Occipital lobe (tissue), 3 donors: ENCODE measurements at places on chromosomes 1 and 21.

DNA sequence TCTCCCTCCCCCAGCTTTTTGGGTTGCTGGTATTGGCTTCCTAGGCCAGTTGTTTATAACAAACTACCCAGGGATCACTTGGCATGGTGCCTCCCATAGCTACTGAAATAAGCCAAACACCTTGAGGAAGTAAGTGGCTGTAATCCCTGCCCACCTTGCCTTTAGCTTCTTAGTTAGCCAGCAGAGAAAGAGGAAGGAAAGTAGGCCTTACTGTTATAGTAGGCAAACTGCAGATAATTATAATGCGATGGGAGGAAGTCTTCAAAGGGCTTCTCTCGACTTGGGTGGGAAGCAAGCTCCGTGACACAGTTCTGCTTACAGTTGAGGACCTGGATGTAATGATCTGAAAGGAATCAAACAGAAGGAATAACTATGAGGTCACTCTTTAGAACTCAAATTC lies 8.2 kb downstream of the P3H1 start:
- no peak for DNase-seq

GRCh38 chr1:4060850-4061249 lies 160.8 kb upstream of the C1orf174 start:
- DNase-seq = no peak

DNA sequence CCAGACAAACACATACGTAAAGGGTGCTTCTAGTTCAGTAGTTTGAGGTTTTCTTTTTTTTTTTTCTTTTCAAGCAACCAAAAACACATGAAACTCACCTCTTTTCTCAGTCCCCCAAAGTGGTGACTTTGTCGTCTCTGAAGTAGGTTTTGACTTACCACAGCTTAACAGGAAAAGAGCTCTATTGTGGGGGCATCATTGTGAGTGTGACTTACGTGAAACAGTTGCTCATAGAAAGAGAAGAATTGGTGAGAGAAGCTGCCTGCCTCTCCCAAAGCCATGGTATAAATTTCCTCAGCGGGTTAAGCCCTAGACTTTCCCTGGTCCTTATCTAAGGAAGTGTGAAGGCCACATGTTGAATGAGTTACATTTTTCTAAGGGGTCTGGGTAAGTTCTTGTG lies 11.9 kb downstream of the FASLG start:
- DNase-seq = no peak

GRCh38 chr1:235302143-235302542 lies 25.8 kb downstream of the ARID4B start:
- DNase-seq = no peak

DNA sequence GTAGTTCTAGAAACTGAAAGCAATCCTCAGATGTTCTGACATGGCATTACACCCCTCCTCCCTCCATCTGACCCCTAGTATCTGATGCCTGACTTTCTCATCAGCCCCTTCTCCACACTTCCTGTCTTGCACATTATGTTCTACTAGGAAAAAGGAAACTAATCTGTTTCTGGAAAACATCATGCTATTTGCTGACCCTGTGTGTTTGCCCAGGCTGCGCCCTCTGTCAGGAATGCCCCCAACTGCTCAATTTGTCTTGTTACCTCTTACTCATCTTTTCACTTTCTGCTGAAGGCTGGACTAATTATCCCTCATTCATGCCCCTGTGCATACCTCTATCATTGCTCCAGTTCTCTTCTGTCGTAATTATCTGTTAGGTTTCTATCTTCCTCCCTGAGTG lies 37.5 kb upstream of the DAB1 start:
- DNase-seq = no peak

- DNase-seq = no peak
These were observed at the start of gene SLFNL1 for GRCh38 chr1:41021526-41022308. Gene SLFNL1, minus strand, starts transcription at chr1:41021725. Its CDS starts 1,065 bp downstream, at chr1:41020660.

- DNase-seq = no peak
These were observed 13.5 kb downstream of the BCAR3 start for GRCh38 chr1:93668121-93668520.

DNA sequence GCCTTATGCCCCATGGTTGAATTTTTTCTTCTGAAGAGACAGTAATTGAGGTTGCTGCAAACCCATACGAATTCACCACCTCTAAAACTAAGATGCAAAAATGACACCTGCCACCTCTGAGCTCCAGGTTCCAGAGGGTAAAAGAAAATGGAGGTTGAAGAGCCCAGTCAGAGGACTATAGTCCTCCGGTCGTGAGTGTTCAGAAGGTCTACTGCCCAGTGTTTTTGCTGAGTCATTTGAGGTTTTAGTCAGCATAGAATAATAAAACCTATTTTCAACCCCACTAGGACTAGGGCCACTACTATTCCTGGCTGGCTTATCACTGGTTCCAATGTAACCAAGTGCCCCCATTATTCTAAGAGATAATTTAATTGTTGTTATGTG lies 12.9 kb upstream of the SLAMF7 start:
- no peak for DNase-seq

DNA sequence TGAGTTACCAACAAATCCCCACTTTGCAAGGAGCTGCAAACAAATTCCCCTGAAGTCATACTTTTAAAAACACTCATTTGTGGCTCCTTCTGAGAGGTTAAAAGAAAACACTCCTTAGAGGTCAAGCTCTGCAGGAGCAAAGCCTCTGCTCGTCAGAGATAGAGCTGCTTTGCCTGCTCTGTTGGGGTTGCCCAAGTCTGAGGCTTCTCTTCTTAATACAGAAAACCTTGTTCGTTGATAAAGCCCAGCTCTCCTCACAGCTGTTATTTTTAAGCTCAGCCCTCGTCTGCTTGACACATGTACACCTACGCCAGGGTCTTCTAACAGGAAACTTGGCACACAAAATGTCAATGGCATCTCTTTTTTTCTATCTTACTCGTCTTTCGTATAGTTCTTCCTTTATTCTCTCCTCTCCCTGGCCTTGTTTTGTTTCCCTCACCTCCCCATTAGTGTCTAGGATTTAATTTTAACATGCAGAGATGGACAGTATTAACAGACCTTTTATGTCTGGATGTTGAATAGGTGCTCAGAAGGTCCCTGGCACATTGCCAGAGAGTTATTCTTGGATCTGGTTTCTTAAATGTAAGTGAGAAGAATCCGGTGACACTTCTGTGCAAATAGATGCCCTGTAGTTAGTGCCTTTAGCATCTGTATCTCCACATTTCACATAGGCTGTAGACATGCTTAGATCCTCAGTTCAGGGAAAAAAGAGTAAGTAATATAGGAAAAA lies 86.0 kb downstream of the LRRC53 start:
- no peak for DNase-seq

- no peak for DNase-seq
These were observed 85.6 kb downstream of the FAM78B start for GRCh38 chr1:166080967-166081870.

DNA sequence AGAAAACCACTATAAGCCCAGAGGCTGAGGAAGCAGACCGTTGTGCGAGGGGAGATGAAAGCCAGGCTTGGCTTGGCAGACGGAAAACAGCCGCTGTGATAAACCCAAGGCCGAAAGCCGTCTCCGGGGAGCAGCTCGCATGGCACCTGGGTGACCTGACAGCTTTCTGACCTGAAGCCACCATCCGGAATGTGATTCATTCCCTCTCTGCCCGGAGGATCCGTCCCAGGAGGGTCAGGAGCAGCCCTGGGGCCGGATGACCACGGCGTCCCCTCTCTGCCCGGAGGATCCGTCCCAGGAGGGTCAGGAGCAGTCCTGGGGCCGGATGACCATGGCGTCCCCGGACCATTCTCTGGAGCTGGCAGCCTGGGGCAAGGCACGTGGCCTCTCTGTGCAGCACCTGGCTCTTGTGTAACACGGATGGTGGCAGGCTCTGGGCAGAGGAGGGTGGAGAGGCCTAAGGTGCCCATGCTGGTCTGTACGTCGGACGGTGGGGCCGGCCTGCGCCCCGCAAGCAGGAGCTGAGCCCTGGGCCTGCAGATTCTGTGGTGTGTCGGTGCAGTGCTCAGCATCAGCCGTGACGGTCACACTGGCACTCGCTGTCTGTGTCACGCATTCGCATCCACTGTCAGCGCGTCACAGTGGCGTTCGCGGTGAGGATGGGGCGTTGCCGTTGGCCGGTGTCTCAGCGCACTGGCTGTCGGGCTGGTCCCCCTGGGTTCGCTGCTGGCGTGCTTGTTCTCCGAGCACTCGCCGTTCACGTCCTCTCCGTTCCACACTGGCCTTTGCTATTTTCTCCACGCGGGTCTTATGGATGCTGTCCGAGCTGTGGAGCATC lies 50.3 kb downstream of the SLX9 start:
- DNase-seq = no peak
